ENCODE measurements at places on chromosomes 7 and 10. TPM values are rescaled to one million over a fixed set of nuclear protein-coding genes. Genes with fewer than 3 reads are reported as not detected.
A peak's percentile ranks its signal among the peaks of the same experiment; 100 is the strongest.

GRCh38 chr10:124703778-124704427 is 40.3 kb downstream of the FAM53B start:
- DNase-seq, result peak; percentile 68

MYPN gene
- not detected for total RNA-seq

DNA sequence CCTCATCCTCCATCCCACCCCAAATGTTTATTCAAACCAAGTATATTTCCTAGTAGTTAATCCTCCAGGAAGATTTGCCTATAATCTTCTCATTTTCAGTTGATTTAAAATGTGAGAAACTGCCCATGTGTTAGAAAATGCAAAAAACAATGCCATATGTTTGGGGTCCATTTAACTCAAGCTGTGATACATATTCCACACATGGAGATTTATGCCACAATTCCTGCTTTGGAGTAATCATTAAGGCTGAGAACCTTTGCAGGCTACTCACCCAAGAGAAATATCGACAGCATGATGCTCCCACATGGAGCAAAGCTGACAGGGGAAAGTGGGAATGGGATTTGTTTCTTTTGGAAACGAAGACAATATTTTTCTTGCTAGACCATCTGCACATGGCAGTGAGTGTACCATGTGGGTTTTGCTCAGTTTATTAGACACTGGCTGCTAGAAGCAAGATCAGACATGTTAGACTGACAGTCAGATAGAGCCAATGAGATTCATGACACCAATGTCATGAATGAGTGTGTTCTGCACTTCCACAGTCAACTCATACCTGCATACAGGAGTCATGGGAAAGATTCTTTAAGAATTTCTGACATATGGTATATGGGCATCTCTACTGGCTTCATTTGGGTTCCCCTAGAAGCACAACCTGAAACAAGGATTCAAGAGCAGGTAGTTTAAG is 3.4 kb upstream of the GRM8 start:
- no peak for DNase-seq

DNA sequence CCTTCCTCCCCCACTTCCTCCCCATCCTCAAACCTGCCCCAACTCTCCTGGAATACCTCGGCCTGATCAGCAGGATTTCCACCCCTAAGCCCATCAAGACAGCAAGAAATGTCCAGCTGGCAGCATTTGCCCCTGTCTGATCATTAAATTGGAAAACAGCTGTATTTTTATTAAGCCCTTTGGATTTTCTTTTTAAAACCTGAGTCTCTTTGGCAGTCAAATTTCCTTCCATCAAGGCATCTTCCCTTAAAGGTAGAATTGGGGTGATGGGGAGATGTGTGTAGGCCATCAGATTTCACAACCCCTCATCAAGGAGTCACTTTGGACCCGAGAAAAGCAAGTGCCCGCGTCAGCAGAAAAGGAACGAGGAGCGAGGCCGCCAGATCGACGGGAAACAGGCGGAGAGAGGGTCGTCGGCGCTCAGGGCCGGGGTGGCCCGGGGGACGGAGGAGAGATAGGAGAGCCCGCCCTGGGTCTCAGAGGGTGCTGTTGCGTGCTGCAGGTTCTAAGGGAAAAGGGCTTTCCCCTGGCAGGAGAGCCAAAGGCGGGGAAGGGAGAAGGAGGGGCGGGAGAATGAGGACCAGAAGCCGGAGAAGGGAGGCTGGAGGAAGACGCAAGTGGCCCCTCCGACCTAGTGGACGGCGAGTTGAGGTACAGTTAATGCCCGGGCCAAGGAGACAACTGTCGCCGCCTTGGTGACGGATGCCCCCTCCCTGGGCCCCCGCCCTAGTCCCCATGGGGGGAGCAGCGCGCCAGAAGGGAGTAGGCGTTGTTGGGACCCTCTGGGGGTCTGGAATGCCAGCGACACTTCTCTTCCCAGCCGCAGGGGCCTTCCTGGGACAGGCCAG is 11.5 kb upstream of the GATA3 start:
- no peak for DNase-seq

GRCh38 chr7:123096976-123097375 is 101.5 kb upstream of the TAS2R16 start:
- DNase-seq, result no peak

Measured in tibial nerve (tissue), 4 donors.